Smooth muscle cell of the brain vasculature (primary cell): ENCODE measurements at places on chromosomes 3 and 15.

DNA sequence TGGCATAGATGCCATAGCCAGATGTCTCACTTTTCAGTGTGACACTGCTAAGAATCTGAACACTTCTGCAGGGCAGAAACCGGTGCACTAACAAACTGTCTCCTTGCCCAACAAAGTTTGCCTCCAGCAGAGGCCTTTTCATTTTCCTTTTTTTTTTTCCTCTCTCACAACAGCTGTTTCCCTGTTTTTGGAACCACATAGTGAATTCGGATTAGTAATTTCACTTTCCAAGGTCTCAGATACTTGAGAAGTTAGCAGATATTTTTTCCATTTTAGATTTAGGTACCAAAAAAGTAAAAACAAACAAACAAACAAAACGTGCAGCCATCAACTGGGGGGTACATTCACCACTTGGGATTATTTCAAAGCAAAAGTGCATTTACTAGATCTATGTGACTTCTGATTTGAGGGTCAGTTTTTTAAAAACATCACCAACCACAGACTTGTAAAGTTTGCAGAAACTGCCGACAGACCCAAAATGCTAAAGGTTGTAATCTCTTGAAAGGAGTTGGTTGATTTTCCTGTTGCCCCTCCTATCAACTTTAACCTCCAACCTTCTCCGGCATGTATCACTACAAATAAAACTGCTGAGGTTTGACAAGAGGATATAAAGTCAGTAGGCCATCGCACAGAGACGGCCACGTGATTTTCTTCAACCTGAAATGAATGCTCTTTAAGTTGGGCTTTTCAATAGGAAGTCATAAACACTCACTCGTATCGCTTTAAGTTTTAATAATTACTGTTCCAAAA lies 169.1 kb downstream of the CDIN1 start:
- no peak for DNase-seq

DNA sequence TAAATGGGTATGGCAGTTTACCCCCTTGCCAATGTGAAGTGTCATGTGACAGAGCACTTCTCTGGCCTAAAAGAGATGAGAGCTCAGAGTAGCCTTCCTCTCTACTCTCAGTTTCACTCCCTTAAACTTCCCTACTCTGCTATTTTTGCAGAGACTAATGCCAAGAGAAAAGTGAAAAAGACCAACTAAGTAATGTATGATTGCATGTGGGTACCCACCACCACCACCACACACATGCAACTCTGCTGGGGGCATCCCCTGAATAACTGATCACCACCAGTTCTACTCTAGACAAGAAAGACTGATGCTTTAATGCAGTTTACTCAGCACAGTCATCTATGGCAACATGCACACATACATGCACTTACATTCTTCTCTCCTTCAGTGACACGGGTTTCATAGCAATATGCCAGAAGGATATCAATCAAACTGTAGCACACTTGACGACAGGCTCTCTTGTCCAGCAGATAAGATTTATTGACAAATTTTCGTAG lies 31.3 kb downstream of the SHQ1 start:
- no peak for DNase-seq

GRCh38 chr15:50163719-50164410 lies 18.1 kb upstream of the SLC27A2 start:
- DNase-seq = no peak

DNA sequence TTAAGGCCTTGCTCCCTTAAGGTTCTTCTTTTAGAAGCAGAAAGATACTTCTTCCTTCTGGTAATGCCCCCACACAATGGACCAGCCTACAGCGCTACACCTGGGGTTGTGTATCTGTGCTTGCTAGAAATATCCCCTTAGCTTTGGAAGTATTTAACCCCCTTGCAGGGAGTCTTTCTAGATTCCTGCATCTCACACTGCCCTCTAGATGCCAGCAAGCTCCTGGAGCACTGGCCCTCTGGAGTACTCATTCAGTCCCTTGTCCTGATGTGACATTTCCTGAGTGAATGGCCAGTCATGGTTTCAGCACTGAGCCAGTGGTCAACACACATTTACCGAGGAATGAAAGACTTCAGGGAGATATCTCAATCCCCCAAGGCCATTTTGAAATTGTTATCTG lies 30.4 kb upstream of the RBP2 start:
- DNase-seq = no peak

DNA sequence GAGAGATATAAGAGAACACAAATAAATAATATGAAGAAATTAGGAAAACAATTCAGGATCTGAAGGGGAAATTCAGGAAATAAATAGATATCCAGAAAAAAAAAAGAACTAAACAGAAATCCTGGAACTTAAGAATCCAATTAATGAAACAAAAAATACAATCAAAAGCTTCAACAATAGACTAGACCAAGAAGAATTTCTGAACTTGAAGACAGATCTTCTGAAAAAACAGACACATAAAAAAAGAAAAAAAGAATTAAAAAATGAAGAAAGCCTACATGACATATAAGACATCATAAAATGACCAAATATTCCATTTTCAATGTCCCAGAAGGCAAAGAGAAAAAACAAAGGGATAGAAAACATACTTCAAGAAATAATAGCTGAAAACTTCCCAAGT lies 68.3 kb upstream of the IMPG2 start:
- no peak for DNase-seq

DNA sequence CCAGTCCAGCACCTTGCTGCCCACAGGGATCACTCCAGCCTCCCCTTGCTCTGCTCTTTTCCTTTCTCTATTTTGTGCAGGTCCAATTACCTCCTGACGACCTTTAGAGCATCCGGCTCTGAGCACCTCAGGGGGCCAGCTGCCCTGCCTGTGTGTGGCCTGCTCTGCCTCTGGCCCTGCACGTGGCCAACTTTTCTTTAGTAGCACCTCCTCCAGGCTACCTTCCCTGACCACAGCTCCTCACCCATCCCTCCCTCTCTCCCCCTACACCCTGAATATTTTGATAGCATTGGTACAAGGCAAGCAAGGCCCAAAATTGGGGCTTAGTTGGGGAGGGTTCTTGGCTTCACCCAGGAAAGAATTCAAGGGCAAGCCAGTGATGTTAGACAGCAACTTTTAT lies 66.9 kb upstream of the PRR20G start:
- no peak for DNase-seq

GRCh38 chr3:67018105-67018788 lies 20.1 kb downstream of the KBTBD8 start:
- no peak for DNase-seq

DNA sequence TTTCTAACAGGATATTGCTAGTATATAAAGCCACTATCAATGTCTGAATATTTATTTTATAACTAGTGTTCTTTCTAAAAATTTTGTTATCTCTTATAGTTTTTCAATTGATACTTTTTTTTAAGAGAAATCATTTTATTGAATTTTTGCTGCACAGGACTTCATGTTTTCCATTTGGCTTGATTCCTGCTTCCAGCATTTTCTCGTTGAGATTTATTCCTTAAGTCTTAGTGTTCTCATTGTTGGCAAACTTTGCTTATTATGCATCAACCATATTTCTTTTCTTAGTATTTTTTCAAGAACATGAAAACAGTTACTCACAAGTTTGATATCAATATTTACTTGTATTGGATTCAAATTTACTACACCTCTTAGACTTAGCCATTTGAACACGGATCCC lies 113.4 kb downstream of the UNC13C start:
- DNase-seq = no peak

DNA sequence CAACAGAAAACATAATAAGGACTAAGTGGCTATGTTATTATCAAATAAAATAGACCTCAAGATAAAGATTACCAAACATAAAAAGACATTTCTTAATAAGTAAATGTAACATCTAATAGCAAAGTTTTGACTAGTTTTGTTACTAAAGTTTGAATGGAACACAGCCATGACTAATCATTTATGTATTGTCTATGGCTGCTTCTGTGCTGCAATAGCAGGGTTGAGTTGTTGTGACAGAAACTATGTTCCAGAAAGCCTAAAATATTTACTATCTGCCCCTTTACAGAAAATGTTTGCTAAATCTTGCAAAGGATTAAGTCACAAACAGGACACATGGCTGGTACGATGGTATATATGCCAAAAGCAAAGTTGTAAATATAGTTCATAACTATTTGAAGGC lies 37.9 kb upstream of the MYH15 start:
- DNase-seq = no peak

DNA sequence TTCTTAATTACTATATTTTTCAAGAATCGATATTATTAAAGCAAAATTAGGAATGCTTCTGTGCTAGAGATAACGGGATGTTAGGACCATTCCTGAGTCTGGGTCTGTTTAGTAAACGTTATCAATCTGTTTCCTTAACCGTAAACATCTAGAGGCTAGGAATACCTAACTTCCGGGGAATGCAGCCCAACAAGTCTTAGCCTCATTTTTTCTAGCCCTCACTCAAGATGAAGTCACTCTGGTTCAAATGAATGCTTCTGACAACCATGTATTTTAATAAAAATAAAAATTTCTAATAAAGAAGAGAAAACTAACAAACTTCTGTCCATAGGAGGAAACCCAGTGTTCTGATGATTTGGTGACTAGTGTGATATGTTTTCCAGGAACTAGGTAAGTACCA lies 11.1 kb upstream of the SELENOK start:
- DNase-seq = no peak

- DNase-seq = no peak
Measured at GRCh38 chr3:172859041-172859440, 108.5 kb downstream of the ECT2 start.

DNA sequence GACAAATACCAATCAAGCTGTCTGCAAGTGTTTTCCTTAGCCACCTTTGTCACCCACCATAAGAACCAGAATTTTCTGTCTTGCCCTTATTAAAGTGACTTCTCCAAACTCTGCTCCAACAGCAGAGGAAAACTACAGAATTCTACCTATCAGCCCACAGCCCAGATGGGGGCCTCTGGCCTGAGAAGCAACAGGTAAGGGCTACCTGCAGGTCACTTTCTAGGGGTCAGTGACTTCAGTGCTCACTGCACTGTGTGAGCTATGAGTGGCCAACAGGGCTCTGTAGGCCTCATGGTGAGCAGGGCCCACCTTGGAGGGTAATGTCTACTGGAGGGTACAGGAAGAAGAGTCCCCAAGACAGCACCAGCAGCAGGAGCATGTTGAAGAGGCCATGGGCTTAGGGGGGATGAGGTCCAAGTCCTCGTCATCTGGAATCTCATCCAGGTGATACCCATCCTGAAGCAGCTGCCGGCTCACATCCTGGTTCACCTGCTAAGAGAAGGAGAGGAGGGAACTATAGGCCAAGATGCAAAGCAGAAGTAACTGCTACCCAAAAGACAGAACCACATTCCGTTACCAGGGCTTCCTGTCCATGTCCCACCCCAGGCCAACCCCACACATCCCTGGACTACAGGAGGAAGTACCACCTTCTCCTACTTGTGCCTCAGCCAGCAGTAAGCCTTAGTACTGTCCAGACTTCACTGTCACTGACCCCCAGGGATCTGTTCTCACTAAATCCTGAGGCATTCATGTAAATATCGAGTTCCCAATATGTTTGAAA lies 4.2 kb downstream of the FAM219B start:
- no peak for DNase-seq

DNA sequence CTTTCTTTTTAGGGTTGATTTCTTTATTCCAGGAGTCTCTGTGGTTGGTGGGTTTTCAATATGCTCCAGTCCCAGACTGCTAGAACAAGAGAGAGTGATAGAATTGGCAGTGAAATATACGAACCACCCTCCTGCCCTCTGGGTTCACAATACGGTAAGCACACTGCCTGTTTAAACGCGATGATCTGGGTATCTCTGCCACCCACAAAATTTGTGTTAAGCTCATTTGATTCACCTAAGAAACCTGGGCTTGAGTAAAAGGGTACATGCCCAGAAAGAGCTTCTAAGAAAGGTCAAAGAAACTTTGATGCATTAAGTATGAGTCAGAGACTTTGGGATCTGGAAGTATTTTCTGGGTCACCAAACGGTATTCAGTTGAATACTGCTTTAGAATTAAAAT lies 29.8 kb downstream of the OXNAD1 start:
- no peak for DNase-seq

- DNase-seq = no peak
Measured at GRCh38 chr3:78863306-78864203, 904.2 kb downstream of the ROBO1 start.

GRCh38 chr15:33956397-33956796 lies 11.9 kb upstream of the CHRM5 start:
- no peak for DNase-seq

DNA sequence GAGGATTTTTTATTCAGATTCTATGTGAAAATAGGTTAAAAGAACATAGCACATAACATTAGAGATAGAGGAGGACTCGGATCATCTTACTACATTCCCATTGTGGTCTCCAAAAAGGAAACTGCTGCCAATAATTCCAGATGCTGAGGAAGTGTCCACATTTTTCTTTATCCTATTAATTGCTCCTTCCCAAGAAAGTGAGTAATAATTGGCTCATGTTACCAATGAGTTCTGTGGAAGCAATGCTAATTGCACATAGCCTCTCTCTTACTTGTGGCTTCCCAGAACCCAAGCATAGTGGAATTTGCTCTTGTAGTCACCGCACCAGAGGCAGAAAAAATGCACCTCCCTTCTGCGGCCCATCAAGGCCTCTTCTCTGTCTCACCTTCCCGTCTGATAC lies 208.4 kb downstream of the PLOD2 start:
- DNase-seq = no peak

GRCh38 chr3:41288785-41289184 lies 89.5 kb downstream of the CTNNB1 start:
- no peak for DNase-seq

- DNase-seq = no peak
Measured at GRCh38 chr3:61768284-61769037, 207.1 kb downstream of the PTPRG start.

DNA sequence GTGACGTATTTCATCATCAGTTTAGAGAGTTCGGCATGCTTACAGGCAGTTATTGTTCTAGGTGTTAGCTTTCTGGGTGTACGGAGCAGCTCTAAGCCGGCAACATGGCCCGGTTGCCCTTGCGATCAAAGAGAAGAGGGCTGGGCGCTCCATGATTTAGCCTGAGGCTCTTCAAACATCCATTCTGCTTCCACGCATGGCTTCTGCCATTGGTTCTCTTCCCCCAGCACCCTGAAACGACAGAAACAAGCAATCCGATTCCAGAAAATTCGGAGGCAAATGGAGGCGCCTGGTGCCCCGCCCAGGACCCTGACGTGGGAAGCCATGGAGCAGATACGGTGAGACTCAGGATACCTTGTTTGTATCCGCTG lies 574 bp downstream of the NGRN start:
- DNase-seq = no peak

DNA sequence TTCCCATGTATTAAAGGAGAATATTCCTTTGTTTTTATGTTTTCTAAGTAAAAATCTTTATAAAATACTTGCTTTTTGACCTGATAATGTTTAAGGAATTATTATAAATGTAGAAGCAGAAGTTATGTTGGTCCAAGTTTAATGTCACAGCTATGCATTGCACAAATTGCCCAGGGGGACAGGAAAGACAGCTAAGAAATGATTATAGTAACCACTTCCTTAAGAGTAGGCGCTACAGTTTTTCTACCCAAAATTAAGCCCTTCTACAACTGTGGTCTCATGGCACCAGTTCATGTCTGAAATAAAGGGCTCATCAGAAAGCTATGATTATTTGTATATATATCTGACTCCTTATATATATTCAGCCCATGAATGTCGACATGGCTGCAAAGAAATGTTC lies 176.4 kb downstream of the GBE1 start:
- no peak for DNase-seq

- no peak for DNase-seq
Measured at GRCh38 chr15:68797599-68798345, 22.9 kb downstream of the ANP32A start.

GRCh38 chr3:101833446-101833974 lies 15.8 kb upstream of the NFKBIZ start:
- DNase-seq = no peak
